ENCODE measurements at places on chromosomes 7 and 10. TPM values are rescaled to one million over a fixed set of nuclear protein-coding genes. Genes with fewer than 3 reads are reported as not detected.
A peak's percentile ranks its signal among the peaks of the same experiment; 100 is the strongest.

DNA sequence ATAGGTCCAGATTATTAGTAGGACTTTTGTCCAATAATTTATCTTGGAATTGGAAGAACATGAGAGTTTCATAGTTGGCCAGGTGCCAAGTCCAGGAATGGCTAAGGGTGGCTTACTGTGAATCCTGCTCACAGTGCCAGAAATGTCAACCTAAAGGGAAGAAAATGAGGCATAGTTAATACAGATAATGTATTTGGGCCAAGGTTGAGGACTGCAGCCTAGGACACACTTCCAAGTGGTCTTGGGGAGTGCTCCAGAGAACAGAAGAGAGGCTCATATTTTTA lies 78.2 kb downstream of the MAPK8 start:
- peak; percentile 34 for DNase-seq

DNA sequence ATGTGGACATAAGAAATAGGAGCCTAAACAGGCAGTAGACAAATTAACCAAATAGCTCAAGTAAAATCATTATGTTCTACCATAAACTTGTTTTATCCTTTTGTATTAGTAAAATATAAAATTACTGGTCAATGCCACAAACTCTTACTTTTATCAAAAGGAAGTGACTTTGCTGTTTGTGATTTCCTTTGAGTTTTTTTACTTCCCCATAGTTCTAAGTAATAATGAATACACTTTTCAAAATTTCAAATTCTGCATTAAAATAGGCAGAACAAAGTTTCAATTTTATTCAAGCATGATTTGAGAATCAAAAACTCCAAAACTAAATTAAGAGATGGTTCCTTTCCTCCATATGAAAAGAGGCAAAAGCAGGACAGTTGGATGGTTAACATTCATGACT lies 139.7 kb upstream of the ABCB5 start:
- DNase-seq, result no peak

GRCh38 chr10:50740293-50740648 lies 535 bp downstream of the ASAH2B start:
- DNase-seq, result peak; percentile 48

DNA sequence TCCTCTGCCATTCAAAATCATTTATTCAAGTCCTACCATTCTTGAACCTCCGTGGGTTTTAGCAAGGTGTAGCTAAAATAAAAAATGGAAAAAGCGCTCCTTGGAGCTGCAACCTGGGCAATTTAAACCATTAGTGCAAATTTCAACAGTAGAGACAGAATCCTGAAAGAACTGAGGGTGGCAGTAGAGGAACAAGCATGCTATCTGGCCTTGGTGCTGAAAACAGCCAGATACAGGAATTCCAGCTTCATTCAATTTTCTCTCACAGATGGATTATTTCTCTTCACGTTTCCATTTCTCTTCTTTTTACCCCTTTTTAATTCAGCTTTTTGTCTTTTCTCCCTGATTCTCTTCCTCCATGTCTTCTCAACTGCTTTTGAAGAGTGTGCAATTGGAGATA lies 77.7 kb downstream of the OTUD1 start:
- no peak for DNase-seq

- no peak for DNase-seq
These were observed 14.8 kb downstream of the CPA5 start for GRCh38 chr7:130359276-130359857.

- DNase-seq, result no peak
These were observed 44.7 kb upstream of the AGMO start for GRCh38 chr7:15606561-15606960.

- DNase-seq, result no peak
These were observed 588.6 kb upstream of the MKI67 start for GRCh38 chr10:128714644-128715415.

DNA sequence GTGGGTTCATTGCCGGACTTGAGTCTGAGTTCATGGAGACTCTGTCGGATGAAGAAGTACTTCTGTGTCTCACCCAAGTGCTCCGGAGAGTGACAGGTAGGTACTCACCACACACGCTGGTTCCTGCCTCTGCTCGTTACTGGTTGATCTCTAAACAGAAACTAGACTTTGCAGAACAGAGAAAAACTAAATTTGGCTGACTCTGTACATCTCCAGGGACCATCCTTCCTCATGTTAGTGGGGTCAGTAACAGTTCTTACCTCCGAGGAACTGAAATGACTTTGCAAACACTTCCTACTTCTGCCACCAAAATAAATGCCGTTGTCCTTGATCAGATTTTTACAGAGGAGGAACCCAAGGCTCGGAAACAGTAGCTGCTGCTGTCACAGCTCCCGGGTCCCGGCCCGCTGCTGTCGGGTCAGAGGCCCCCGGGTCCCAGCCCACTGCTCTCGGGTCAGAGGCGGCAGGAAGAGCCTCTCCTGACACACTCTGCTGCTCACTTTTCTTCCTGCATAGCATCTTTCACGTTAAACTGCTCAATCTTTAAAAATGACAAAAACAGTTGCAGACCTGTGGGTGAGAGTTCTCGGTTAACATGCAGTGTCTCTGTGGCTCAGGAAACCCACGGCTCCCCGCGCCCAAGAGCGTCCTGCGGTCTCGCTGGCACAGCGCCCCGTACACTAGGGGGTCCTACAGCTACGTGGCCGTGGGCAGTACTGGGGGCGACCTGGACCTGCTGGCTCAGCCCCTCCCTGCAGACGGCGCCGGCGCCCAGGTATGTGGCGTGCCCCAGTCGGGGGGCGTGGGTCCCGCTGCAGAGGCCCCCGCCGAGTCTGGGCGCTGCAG lies 4.8 kb upstream of the MTG1 start:
- DNase-seq, result no peak

DNA sequence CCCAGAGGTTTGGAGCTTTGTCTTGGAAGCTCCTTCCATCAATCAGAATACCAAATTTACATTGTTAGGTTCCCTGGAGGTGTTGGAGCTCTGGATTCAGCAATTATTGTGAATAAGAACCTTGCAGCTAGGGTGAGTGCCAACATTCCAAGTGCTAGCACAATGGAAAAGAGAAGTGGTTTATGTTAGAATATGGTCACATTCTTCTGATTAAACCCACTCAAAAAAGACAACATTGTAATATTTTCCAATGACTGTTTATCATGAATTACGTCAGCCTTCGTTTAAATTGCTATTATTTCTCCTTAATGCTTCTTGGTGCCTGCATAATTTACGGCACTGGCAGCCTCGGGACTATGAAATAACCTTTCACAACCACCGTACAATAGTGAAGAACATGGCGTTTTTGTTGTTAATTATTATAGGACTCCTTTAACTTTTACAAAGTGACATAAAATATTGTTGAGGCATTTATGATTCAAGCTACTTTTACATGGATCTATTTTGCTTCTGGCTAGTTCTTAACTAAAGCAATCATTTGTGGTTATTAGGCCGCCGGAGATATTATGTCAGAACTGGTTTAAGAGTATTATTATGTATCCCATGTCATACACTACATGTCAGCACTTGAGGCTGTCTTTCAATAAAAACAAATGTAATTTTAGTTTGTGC lies 117.7 kb downstream of the ARID5B start:
- no peak for DNase-seq

DNA sequence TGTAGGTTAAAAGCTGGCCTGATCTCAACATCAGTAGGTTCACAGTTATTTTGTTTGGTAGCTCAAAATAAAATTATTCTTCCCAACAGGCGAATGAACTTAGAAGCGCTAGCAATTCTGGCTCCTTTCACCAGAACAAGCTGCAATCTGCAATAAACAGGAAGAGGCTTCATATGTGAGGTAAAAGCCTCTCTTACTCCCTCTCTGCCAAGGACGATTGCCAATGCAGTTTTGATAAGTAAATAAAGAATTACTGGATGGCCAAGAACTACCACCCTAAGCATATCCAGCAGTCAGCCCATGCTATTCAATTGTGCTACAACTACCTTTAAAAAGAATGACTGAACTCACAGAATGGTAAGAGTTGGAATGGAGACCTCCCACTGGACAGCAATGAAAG lies 150.0 kb upstream of the LAMB4 start:
- no peak for DNase-seq

GRCh38 chr7:149422914-149423301 lies 38.0 kb downstream of the ZNF777 start:
- peak; percentile 43 for DNase-seq

DNA sequence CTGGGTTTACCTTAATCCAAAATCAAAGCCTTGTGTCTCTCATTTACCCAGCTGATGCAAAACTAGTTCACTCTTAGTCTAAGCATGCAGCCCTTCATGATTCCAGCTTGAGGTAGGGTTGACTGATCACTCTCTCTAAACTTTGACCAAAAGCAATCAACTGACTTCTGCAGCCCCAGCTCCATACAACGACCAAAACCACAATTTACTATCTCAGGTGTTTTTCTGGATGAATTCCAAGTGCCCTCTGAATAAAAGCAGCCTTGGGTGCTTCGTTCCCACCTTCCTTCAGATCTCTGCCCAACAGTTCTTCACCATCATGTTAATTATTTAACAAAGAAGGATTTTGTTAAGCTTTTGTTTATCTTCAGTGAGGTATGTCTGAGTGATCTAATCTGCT lies 62.6 kb downstream of the CCDC6 start:
- no peak for DNase-seq

DNA sequence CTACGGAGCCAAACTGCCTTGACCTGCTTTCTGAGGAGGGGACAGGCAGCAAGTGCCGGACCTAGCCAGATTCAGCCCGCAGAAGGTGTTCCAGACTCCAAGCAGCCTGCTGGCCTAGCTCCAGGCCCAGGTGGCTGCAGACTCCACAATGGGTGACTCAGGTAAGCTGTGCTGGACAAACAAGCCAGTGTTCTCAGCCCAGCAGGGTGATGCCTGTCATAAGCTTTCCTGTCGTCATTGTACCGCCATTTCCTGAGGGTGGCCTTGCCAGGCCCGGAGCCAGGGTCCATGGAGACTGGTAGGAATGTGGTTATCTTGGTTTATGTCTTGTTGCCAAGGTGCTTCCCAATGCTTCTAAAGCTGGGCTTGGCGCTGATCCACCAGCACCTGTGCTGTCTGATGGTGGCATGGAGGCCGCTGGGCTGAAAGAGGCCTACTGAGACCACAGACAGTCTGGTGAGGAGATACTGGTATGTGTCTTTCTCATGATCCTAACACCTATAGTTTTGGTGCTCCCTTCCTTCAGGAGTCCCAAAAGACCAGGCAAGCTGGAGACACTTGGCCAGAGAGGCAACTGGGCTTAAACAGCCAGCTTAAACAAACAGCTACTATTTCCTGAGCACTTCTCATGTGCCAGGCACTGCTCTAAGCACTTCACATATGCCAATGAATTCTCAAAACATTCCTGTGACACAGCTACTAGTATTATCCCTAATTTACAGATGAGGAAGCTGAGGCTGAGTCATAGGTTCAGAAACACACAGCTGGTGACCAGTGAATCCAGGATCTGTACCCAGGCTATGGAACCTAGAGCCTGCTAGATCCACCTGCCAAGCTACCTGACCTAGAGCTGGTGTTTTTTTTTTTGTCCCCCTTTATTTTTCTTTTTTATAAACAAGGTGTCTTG lies 42.0 kb downstream of the ZC3HC1 start:
- DNase-seq, result peak; percentile 70

- no peak for DNase-seq
These were observed 527.4 kb upstream of the VSTM2A start for GRCh38 chr7:54014765-54015164.

- DNase-seq, result no peak
These were observed 53.0 kb downstream of the WNT2 start for GRCh38 chr7:117269886-117270285.

- no peak for DNase-seq
These were observed 611.4 kb downstream of the TNS3 start for GRCh38 chr7:46970476-46970875.

DNA sequence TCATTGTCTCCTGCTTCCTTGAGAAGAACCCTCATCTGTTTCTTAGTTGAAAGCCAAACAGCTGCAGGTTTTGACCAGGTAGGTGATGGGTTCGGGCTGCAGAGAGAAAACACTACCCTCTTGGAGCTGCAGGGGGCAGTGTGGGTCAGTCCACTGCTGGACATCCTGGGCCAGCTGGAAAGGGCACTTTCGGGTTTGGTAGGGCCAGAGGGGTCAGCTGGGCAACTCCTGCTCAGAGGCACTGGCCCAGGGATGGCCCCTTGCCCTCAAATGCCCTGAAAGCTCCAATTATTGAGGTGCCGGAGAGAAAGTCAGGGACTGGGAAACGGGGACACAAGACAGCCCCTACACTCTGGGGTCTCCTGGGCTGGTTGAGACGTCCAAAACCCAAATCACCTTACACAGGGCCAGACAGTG lies 90.7 kb downstream of the MKI67 start:
- DNase-seq, result no peak

DNA sequence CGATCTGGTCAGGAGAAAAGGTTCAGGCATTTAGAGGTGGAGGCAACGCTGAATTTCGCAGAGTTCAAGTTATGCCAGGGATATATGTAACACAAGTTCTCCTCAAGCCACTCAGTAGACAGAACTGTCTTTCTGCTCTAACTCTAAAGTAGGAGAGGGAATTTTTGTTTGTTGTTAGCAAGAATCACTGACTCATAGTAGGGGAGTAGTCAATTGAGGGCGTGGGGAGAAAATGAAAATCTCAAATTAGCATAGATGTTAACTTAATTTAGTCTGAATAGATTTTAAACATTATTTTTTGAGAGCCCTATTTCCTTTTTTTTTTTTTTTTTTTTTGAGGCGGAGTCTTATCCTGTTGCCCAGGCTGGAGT lies 34.6 kb downstream of the PSMC2 start:
- no peak for DNase-seq

- no peak for DNase-seq
These were observed 7.4 kb upstream of the VSIR start for GRCh38 chr10:71780719-71781118.

DNA sequence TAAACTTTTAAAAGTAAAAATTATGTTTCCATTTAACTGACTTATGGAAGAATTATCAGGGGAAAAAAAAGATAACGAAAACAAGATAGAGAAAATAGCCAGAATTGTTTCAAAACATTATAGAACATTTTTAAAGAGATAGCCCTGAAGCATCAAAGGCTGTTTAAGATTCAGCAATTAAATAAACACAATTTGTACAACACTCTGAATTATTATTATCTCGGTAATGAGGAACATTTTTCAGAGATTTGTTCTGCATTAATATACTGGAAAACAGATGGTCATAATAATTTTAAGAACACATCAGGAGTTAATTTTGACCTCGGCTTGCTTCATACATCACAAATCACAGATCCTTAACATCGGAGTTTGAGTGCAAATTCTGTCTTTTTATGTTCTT lies 643.8 kb downstream of the SORCS1 start:
- DNase-seq, result no peak

GRCh38 chr7:111840528-111840927 lies 278.2 kb upstream of the IMMP2L start:
- DNase-seq, result no peak

The LIPM gene
- not detected for total RNA-seq

The SLC29A3 gene
- 3.9 TPM for total RNA-seq

The GNGT1 gene
- total RNA-seq, result not detected

The CCDC6 gene
- 30.9 TPM for total RNA-seq

The KLF14 gene
- total RNA-seq, result 2.3 TPM

The TACC2 gene
- total RNA-seq, result 27.8 TPM

The ZNF425 gene
- 0.36 TPM for total RNA-seq

The LEP gene
- total RNA-seq, result 0.34 TPM

The CNTNAP2 gene
- total RNA-seq, result not detected

The CYP2E1 gene
- 0.28 TPM for total RNA-seq

The HOXA4 gene
- total RNA-seq, result 3.5 TPM

The ADCYAP1R1 gene
- total RNA-seq, result 0.35 TPM

The OSBPL3 gene
- 6.8 TPM for total RNA-seq
